ENCODE measurements at places on chromosomes 2 and 18. TPM values are rescaled to one million over a fixed set of nuclear protein-coding genes. Genes with fewer than 3 reads are reported as not detected.

THSD7B gene
- total RNA-seq = not detected

GKN1 gene
- total RNA-seq = not detected

LYG2 gene
- not detected for total RNA-seq

LBH gene
- 119 TPM for total RNA-seq

CNGA3 gene
- total RNA-seq = not detected

C2orf66 gene
- not detected for total RNA-seq

MROH2A gene
- not detected for total RNA-seq

SOWAHC gene
- total RNA-seq = 0.46 TPM

TLX2 gene
- total RNA-seq = not detected

LOXHD1 gene
- total RNA-seq = not detected

UBXN4 gene
- 78.2 TPM for total RNA-seq

ADI1 gene
- 25.6 TPM for total RNA-seq

- no peak for DNase-seq
These were observed 92.6 kb downstream of the ZNF385B start for GRCh38 chr2:179768765-179769164.

GRCh38 chr2:190497428-190497827, 37.1 kb downstream of the NEMP2 start:
- DNase-seq = no peak

DNA sequence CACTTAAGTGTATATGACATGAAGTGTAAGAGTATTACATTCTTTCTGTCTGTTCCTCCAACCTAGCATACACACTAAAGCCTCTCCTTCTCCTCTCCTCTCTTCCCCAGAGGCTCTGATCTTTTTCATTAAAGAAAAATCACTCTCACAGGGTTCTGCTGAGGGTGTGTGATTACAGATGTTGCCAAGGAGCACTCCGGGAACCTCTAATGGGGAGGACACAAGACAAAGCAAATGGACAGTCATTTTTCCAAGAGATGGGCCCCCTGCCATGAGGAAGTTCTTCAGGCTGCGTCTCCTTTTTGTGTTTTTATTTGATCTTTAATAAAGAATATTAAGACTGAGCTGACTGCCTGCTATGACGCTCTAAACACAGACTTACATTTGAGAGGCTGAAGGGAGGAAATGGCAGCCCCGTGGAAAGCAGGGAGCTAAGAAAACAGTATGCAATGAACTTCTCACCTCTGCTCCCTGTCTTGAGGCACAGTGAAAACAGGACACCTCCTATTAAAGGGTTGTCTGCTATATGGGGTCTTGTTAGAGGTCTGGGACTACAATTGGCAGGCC, 578.1 kb downstream of the PIK3C3 start:
- no peak for DNase-seq

DNA sequence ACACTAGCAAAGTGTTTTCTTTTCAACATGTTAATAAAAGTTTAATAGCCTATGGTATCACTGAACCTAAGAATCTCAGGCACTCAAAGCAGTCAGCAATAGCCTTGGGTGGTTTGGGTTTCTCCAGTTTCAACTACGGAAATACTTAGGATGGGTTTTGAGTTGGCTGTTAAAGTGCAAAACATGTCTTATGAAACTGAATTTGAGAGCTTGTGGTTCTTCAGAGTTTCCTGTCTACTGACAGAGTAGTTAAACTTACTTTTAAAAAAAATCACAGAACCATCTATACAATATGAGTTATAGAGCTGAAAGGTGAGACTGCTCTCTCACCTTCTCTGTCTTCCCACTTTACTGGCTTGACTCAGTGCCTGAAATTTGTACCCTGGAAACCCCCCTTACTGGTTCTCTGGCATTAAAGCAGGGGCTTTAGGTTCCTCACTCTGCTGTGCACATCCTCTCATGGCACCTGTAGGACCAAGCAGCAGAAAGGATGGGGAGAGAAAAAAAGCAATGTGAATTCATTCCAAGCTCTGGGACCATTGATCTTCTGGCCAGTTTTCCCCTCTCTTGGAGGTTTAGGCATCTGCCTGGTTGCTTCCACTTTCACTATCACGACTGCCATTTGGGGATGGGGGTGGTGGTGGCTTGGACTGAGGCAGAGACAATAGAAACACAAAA, 18.1 kb downstream of the CCDC141 start:
- DNase-seq = no peak

DNA sequence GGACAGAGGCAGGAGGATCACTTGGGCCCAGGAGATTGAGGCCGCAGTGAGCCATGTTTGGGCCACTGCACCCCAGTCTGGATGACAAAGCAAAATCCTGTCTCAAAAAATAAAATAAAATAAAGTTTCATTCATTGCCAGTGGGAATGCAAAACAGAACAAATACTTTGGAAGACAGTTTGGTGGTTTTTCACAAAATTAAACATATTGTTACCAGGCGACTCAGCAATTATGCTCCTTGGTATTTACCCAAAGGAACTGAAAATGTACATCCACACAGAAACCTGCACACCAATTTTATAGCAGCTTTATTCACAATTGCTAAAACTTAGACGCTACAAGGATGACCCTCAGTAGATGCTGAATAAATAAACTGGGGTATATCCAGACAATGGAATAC, 35.8 kb downstream of the FOSL2 start:
- no peak for DNase-seq

GRCh38 chr2:156695020-156695419, 258.8 kb downstream of the GPD2 start:
- no peak for DNase-seq

- DNase-seq = peak; percentile 84
These were observed 18.6 kb upstream of the COL6A3 start for GRCh38 chr2:237432484-237433092.

GRCh38 chr2:215765729-215766360, 247.5 kb downstream of the MREG start:
- no peak for DNase-seq

GRCh38 chr2:218478544-218478943, 59.6 kb downstream of the VIL1 start:
- no peak for DNase-seq

DNA sequence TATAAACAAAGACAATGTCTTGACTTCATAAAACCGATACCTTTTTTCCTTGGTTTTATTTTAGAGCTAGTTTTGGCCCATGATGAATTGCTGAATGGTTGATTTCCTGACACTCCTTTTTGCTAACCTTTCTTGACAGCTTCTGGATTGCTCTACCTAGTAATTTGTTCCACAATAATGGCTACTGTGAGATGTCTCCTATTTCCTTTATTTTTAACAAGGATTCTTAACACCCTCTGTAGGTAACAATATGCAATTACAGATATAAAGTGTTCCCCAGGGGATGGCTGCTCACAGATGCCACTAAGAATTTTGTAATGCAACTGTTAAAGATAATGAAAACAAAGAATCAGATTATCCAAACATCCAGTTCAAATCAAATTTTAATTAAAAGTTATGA, 100.8 kb upstream of the ATP5MC3 start:
- DNase-seq = no peak

- DNase-seq = no peak
These were observed 60.6 kb downstream of the ZCCHC2 start for GRCh38 chr18:62583376-62583775.

DNA sequence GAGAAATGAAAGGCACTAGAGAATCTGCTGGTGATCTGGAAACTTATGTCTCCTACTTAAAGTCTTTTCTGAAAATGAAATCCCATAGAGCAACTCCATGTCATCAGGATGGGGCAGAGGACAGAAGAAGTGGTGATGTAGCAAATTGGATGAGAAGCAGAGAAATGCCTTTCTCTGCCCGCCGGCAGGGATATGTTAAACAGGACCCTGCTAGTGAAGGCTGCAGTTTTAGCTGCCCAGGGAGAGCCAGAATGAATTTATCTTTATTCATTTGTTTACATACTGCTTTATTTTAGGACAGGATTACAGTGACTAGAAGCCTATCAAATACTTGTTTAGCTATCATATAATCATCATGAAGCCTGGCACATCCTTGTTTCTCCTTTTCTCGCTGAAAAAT, 247.0 kb downstream of the DOK6 start:
- DNase-seq = no peak

DNA sequence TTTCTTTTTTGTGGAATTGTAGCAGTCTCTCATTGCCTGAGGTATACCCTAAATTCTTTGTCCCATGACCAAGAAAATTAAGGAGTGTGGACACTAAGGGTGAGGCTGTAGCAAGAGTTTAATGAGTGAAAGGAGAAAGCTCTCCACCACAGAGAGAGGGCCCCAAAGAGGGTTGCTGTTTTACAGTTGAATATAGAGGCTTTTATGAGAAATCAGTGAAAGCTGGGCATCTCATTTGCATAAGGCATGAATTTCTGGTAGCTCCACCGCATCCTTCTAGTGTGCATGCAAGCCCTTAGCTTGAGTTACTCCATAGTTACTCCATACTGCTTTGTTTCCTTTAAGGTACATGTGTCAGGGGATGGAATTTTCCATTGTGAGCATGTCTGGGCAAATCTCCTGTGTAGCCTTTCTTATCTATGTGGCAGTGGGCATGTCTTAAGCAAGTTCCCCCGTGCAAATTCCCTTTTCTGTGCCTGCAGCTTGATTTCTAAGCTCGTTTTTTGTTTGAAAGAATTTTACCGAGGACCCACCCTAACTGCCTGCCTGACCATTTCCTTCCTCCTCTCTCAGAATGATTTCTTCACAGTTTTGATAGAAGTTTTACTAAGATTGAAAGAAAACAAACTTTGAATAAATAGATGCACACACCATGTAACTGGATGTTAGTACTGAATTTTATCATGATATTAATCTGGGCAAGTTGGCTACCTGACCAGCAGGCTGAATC, 218.9 kb downstream of the PARD3B start:
- DNase-seq = no peak

- DNase-seq = no peak
These were observed 89.5 kb downstream of the RTP5 start for GRCh38 chr2:241958818-241959545.

DNA sequence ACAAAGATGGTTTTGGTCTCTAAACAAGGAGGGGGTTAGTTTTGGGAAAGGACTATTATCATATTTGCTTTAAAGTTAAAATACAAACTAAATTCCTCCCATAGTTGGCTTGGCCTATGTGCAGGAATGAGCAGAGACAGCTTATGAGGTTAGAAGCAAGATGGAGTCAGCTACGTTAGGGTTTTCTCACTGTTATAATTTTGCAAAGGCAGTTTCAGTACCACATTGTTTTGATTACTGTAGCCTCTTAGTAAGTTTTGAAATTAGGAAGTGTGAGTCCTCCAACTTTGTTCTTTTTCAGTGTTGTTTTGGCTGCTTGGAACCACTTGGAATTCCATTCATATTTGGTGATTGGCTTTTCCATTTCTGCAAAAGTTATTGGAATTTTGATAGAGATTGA, 23.4 kb downstream of the LCLAT1 start:
- no peak for DNase-seq

- DNase-seq = no peak
These were observed 126.6 kb upstream of the KYNU start for GRCh38 chr2:142750858-142751257.

DNA sequence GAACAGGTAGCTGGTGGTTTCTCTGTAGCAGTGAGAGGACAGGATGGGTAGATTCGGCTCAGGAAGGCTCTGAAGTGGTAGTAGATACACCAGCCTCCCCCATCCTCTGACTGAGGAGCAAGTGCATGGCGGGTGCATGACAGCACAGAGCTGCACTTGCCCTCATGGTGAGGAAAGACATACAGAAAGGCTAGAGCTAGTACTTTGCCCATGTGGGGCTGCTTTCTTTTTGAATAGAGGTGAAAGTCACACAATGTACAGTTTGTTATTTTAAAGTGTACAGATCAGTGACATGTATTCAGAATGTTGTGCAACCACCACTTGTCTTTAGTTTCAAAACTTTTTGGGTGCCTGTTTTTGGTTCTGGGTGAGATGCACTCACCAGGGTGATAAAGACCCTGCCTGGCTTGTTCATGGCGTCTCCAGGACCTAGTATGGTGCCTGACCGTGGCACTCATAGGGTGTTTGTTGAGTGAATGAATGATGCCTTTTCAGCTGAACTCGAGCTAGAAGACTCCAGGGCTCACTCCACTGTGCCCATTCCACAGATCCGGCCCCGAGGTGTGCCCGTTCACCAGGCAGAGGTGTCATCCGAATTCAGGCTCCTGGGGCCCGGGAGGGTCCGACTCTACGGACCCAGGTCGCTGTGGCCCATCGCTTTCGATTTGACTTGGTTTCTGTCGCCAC, 421 bp upstream of the VAMP5 start:
- no peak for DNase-seq

GRCh38 chr18:376311-376710, 108.5 kb upstream of the THOC1 start:
- no peak for DNase-seq

- no peak for DNase-seq
These were observed 114.3 kb upstream of the ARL4C start for GRCh38 chr2:234611209-234611608.
